ENCODE measurements at places on chromosomes 7 and 10. TPM values are rescaled to one million over a fixed set of nuclear protein-coding genes. Genes with fewer than 3 reads are reported as not detected.

GRCh38 chr10:42987121-42987541, 89.7 kb upstream of the RET start:
- DNase-seq = peak; percentile 69

- DNase-seq = no peak
Observed at GRCh38 chr10:18136073-18136791, 4.0 kb upstream of the CACNB2 start.

- no peak for DNase-seq
Observed at GRCh38 chr10:16231176-16231575, 205.6 kb upstream of the PTER start.

- peak; percentile 17 for DNase-seq
Observed at GRCh38 chr7:18873734-18874336, 243.6 kb downstream of the TWIST1 start.

- no peak for DNase-seq
Observed at GRCh38 chr7:152081088-152081487, 55.6 kb downstream of the GALNT11 start.

- no peak for DNase-seq
Observed at GRCh38 chr10:107847620-107848019, 683.1 kb upstream of the SORCS1 start.

SLC26A3 gene
- not detected for total RNA-seq

TMUB1 gene
- total RNA-seq = 18.1 TPM

TBL2 gene
- total RNA-seq = 56.1 TPM

PDE1C gene
- total RNA-seq = 143 TPM

SYT15 gene
- total RNA-seq = under 0.01 TPM

OLAH gene
- not detected for total RNA-seq
